T-helper 22 cell (primary cell): ENCODE measurements at places on chromosomes 5 and 9.
A peak's percentile ranks its signal among the peaks of the same experiment; 100 is the strongest.

GRCh38 chr5:77882670-77883257 is 106.6 kb upstream of the TBCA start:
- no peak for DNase-seq

DNA sequence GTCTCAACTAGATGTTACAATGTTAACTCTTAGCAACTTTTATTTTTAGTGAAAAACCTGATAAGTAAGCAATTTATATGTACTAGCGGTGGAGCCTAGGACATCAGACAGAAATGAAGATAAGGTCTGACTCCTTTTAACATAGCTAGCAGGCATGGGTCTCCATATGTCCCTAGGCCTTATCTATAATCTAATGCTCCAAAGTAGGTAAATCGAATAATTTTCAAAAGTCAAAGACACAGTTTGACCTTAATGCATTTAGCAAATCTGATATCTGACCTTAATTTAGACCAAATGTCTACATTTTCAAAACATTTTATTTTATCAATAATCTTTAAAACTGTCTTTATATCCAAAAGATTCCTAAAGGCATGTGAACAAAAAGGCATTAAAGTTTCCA is 305.0 kb upstream of the CCNH start:
- no peak for DNase-seq

DNA sequence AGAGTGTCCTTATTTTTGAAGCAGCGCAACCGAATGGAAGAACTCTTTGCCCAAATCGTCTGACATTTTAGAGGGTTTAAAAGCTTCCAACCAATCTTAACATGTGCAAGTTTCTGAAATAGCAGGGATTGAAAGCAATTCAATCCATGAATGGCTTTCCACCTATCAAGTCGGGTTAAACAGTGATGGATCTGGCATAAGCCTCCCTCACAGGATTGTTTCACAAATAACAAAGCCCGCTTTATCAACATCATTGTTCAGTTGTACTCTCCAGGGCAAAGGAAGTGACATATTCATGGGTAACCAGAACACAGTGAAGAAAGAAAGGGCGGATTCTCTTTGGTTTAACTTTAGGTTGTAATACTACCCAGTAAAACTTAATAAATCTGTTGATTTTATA is 497.3 kb downstream of the MTRR start:
- DNase-seq = no peak

GRCh38 chr5:18179579-18179978 is 545.3 kb downstream of the TAF11L14 start:
- DNase-seq = no peak

GRCh38 chr9:121055642-121056143 is 5.6 kb upstream of the C5 start:
- no peak for DNase-seq

- peak; percentile 2 for DNase-seq
These were observed 30.8 kb downstream of the ARHGAP26 start for GRCh38 chr5:142800776-142801494.

DNA sequence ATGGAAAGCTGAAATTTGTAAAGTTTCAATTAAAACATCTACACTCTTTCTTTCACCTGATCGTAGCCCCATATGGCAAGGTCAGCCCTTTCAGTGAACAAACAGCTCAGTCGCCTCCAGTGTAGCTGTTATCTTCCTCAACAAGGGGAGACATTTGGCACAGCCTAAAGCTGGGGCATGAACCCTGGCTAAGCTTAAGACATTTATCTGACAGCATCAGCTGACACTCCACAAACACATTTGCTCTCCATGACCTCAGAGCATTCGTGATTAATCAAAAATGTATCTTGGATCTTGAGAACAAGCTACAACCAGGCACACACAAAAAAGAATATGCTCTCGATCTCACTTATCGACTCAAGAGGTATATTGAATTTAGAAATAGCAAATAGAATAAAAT is 67.3 kb downstream of the POU5F2 start:
- DNase-seq = no peak

DNA sequence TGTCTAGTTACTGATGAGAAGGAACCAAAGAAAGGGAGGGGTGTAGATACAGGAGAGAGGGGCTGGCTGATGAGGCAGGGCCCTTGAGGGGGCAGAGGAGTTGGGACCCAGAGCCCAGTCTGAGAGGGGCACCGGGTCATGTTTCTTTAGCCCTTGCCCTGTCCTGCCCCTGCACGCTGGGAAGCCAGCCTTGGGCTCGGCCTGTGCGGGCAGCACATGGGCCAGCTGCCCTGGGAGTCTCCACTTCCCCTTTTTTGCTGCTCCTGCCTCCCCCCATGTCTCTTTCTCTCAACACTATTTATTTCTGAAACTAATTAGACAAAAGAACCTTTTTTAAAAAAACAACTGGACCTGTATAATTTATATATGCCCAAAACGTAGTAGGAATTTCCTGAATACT is 20.5 kb downstream of the MVB12B start:
- no peak for DNase-seq

- DNase-seq = no peak
These were observed 7.4 kb downstream of the DMXL1 start for GRCh38 chr5:119078071-119078846.

DNA sequence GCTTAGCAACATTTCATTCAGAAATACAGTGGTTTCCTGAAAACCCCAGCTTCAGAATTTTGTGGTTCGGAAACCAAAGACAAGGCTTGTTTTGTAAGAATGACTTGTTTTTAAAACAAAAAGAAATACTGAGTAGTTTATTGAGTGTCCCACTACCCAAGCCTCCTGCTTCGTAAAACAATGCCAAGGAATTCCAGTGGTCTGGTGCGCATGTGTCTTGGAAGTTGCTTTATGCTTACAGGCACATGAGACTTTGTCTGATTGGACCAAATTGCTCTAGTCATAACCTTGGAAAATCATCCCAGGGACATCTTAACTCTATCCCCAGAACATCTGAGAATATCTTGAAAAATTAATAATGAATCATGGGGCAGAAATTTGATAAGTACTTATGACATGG is 77.1 kb upstream of the FST start:
- DNase-seq = no peak

DNA sequence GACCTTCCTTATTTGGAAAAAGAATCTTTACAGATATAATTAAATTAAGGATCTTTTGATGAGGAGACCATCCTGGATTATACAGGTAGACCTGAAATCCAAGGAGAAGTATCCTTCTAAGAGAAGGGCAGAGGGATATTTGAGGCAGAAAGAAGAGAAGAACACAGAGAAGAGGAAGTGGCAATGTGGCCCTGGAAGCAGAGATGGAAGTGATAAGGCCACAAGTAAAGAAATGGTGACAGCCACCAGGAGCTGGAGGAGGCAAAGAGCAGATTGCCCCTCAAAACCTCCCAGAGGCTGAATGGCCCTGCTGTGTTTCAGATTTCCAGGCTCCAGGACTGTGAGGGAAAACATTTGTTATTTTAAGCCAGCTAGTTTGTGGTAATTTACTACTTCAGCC is 93.0 kb upstream of the ANKRD55 start:
- DNase-seq = no peak

DNA sequence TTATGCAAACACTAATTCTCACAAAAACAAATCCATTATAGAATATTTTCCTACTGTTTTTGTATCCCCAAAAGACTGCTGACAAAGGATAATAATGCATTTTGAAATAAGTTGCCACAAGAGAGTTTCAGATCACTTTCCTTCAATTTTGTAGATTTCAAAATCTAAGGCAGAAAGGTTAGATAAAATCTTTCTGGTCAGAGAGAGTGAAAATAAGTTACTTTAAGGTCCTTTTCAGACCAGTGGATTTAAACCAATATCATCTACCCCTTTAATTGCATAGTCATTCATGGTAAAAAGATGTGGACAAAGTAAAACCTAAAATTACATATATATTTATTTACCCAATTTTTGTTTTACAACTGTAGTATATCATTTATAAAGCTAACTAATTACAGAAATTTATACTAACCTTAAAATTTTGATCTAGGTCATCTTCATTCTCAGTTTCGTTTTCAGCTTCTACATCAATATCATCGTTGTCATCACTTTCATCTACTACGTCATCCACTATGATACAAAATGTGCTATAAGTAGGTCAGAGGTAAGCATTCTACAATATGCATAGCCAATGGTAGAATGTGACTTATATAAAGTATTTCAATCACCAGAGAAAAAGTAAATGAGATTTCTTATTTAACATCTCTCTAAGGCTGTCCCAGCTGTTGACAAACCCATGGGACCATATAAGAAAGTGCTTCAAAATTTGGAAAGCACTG is 95.7 kb downstream of the AGTPBP1 start:
- no peak for DNase-seq

GRCh38 chr5:124373883-124374282 is 372.6 kb downstream of the ZNF608 start:
- DNase-seq = no peak

- no peak for DNase-seq
These were observed 20.4 kb downstream of the ATP6V0E1 start for GRCh38 chr5:173004013-173004412.

DNA sequence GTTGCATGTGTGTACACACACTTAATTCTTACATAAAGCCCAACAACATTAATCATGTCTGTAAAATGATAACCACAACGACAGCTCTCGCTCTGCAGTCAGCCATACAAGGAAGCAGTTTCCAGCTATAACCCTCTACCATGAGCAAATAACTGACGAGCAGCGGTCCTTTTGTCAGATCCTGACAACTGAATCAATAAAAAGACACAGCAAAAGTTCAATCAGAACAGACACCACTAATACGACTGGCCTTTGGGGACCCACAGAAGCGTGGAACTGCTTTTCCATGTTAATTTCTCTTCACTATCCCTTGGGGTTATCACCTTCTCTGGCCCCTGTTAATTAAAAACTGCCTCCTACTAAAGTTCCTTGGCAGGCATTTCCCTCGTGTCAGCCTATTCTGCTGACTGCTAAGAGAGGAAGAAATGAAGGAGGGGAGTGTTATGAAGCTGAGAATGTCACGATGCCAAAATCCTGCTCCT is 722.8 kb upstream of the GRAMD2B start:
- no peak for DNase-seq

DNA sequence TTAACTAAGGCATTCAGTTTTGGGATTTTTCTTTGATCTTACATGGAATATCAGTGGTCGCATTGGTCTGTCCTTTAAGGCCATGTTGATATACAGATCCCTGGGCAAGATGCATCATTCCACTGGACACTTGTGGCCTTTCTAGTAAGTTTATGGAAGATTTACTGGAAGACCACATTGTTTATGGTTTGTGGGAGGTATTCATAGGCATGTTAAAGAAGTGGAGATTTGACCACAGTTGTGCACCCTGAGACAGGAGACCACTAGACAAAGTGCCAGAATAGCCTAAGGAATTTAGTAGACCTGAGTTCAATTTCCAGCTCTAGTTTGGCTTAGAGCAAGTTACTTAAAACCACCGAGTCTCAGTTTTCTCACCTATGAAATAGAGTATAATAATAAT is 383.1 kb upstream of the PAPPA start:
- no peak for DNase-seq

GRCh38 chr9:78970375-78970774 is 601.4 kb upstream of the TLE4 start:
- no peak for DNase-seq

DNA sequence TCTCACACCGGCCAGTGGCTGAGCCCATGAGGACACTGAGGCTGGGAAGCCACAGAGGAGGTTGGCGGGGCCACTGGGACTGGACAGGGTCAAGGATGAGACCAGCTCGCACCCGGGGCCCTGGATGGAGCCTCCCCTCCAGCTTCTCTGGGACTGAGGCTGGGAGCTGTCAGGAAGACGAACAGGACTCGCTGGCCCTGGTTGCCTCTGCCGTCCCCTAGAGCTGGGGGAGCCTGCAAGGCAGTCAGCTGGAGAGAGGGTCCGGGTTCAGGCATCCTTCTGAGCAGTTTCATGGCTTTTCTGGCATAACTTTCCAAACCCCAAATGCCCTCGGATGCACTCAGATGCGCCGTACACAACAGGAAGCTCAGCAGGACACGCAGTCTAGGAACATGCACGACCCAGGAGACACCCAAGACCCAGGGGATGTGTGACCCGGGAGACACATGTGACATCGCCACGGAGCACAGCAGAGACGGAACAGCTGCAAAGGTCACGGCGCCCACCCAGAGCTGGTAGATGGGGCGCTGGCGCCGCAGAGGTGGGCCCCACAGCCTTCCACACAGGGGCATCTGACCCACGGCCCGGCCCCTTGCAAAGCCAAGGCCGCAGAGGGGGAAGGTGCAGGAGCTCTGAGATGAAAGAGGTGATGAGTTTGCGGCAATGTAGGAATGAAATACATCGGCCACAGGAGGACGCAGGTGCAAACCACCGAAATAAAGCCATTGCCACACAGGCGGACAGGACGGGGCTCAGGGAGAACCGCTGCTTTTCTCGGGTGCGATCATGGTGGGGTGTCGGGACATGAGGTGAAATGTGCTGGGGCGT is 17.1 kb downstream of the TPPP start:
- DNase-seq = no peak

GRCh38 chr5:135498637-135498995 is 37.1 kb downstream of the NEUROG1 start:
- DNase-seq = no peak

- no peak for DNase-seq
These were observed 83.0 kb downstream of the TMEM174 start for GRCh38 chr5:73256012-73256411.

- DNase-seq = no peak
These were observed 11.5 kb downstream of the UGT3A1 start for GRCh38 chr5:35979715-35980114.

DNA sequence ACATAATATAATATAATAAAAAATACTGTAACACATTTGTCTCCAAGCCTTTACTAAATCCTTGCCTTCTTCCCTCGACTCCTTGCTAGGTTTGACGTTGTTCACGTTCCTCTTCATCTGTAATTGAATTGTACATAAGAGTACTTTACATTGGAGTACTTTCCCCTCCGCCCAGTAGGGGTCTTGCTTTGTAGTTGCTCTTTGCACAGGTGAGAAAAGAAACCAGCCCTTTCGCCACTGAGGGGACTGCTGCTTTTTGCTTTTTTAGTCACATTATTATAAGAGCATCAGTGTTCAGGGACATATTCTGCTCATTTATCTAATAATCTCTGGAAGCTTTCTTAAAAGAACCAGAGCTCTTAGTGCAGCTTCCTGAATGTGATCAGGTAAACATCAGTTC is 115.0 kb downstream of the CETN3 start:
- DNase-seq = no peak

GRCh38 chr5:37889612-37890317 is 49.9 kb upstream of the GDNF start:
- no peak for DNase-seq
